Hypothalamus (tissue), 51 donors: ENCODE measurements at places on chromosomes 5 and 9.

DNA sequence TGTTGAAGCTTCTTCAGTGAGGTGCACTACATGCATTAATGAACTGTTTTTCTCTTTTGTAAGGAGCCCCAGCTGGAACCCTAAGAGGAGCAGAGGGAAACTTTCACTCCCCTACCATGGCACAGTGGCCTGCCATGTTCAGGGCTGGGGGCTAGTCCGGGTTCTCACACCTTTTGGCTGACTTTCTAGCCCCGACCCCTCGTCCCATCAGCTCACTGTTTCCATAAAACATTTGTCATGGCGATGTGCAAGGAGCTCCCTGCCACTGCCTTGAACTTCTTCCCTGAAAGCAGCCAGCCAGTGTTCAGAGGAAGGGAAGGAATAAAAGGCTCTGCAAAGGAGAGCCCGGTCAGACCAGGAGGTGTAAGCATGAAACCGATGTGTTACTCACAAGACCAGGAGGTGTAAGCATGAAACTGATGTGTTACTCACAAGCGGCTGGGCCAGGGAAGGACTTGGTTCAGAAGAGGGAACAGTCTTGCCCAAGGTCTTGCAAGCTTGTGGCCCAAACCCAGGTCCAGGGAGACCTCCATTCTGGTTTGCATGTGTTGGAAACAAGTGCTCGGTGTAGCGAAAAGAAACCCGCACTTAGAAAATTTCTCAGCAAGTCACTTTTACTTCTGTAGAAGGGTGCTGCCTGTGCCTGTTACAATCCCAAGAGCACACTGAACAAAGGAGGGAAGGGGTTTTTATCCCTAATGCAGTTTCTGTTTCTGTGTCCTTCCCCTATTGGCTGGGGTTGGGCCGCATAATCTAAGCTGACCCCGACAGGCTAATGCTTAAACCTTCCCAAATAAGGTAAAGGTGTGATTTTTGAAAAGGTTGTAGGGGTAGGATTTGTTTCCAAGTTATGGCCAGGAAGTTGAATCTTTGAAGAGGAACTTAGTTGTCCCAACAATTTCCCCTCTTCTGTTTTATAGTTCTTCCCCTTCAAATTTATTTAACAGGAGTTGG, 3.4 kb upstream of the ABO start:
- no peak for DNase-seq

DNA sequence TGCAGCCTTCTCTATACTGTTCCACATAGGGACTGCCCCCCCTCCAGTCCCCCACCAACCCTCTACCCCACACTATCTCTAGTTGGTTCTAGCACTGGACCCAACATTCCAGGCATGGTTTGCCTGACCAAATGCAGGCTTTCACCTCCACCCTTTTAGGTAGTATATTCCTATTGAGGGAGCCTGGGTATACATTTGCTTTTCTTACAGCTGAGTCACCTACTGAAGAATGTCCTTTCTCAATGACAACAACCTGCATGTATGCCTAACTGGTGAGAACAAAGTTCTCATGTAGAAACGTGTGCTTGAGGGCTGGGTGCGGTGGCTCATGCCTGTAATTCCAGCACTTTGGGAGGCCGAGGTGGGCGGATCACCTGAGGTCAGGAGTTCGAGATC, 8.2 kb downstream of the TNIP1 start:
- no peak for DNase-seq

- no peak for DNase-seq
These were observed 4.7 kb upstream of the ZFR start for GRCh38 chr5:32449262-32449661.

GRCh38 chr9:134364391-134365114, 38.3 kb downstream of the RXRA start:
- no peak for DNase-seq

- no peak for DNase-seq
These were observed 1.2 kb upstream of the PURA start for GRCh38 chr5:140112685-140113179.

GRCh38 chr9:21001581-21001980, 29.9 kb downstream of the HACD4 start:
- DNase-seq: no peak

DNA sequence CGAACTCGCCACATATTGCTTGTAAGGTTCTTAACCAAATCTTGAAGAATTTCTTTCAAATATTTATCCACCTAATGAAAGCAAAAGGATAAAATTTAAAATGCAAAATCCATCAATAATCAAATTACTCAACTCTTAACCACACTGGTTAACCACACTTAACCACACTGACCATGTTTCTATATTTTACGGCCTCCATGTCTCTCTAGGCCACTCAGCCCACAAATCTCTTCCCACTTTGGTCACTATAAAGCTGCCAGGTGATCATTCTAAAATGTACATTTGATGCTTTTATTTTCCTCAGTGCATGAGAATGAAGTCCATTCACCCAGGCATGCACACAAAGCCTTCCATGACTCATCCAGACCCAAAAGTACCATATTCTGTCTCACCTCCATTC, 56.4 kb upstream of the OR2K2 start:
- no peak for DNase-seq

- no peak for DNase-seq
These were observed 31.6 kb downstream of the S1PR3 start for GRCh38 chr9:89022902-89023301.

DNA sequence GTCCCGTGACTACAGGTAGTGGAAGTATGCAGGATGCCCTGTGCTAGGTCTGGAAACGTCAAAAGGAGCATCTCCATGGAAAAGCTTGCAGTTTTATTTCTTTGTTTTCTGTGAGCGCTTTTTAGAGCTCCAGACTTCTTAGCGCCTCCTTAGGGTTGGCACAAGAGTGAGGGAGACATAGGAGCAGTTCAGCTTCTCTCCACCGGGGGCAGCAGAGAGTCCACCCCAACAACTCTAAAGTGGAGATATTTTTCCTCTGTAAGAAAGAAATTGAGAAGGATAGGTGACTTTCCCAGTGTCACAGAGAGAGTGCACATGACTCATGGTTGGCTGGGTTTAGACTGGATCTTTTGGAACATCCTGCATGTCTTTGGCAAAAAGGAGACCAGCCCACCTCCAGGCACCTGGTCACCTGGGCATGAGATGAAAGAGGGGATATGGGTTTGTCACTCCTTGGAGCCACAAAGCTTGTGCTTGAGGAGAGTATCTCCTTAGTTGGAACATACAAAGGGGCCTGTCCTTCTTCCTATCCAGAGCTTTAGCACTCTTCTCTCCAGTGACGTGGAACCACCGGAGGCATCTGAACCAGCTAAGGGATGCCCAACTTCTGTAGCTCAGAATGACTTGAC, 637.7 kb downstream of the SEMA5A start:
- DNase-seq: no peak

- DNase-seq: no peak
These were observed 412.6 kb downstream of the DMRT2 start for GRCh38 chr9:1462626-1463308.
